HT1080 (cell line): ENCODE measurements at places on chromosomes 13 and 19. TPM values are rescaled to one million over a fixed set of nuclear protein-coding genes. Genes with fewer than 3 reads are reported as not detected.
A peak's percentile ranks its signal among the peaks of the same experiment; 100 is the strongest.

ZNF90 gene
- not detected in 2 replicates for total RNA-seq

- no peak for DNase-seq
These were observed 24.5 kb upstream of the ZNF816 start for GRCh38 chr19:52987221-52987620.

GRCh38 chr13:98540476-98540875 lies 36.4 kb downstream of the STK24 start:
- no peak for DNase-seq

DNA sequence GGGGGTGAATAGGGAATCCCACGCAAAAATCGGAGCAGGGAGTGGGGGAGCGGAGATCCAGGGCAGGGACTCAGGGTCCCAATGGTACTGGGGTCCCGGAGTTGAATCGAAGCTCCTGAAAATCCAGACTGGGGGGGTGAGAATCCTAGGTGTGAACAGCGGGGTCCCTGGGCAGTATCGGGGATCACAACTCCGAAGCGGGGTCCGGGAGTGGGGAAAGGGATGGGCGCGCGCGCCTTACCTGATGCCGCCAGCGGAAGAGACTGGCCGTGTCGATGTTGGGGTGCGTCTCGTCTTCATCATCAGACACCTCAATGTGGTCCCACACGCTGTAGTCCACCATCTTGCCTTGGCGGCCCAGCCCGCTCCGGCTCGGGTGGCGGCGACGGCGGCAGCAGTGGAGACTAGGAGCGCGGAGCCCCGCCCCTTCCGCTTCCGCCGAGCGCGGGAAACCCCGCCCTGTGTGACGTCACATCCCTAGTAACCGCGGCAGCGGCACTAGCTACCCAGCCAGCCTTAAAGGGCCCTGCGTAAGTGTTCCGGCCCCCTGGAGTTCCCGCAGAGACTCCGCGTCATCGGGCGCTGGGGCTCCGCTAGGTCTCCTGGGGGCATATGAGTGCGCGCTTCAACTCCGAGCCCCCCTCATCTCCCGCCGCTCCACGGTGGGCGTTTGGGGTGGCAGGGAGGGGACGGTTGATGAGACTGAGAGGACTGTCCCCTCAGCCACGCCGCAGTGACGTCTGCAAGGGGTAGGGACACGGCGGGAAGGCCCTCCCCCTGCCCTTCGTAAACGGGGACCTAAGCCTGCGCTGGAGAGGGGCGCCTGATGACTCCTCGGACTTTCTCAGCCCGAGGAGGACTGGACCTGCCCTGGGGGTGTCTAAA lies at the start of gene CDC37:
Gene CDC37 (minus strand): TSS at position 406 of the 885 bp plus-strand sequence. CDS start 63 bp downstream, at position 343.
- DNase-seq, result peak; percentile 96

DNA sequence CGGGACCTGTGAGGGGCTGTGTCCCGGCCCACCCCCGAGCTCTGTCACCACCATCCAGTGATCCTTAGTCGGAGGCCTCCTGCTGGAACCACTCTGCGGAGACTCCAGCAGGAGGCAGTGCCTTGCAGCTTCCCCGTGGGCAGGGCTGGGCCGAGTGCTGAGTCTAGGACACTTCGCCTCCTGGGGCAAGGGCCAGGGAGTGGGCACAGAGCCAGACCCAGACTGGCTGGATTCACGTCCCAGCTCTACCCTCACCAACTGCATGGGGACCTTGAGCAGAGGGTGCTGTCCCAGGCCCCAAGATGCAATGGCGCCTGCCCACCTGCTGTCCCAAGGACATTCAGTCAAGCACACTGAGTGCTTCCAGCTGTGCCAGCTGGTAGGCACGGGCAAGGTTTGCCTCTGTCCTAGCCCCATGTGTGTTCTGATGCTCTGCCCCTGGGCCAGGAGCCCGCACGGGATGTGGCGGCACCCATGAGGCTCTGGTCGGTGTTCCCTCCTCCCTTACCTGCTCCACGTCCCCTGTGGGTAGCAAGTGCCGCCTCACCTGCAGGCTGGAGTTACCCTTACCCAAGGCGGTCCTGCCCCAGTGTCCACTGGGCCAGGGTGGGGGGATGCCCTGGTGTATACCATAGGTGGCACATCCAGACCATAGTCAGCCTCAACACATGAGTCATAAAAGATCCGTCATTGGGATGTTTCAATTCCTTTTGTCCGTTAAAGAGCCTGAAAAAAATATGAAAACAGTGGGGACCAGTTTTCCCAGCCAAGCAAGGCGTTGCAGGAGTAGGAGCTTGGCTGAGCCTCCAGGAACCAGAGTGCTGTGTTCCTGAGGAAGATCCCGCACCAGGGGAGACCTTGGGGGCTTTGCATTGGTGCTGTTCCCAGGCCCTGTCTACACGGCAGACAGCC lies 7.4 kb downstream of the FZR1 start:
- no peak for DNase-seq

DNA sequence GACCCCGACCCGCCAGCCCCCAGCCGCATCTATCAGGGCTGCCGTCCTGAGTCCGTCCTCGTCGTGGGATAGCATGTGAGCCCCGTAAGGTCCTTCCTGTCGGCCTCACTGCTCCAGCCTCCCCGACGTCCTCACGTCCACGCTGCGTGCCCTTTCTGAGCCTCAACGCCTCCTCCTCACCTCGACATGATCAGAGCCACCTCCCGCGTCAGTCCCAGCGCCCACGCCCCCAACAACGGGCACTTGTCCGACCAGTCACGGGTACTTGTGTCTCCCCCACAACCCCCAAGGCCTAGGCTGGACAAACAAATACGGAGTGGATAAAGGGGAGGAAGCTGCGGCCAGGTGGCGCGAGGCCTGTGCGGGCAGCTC lies 665 bp downstream of the ZNF497 start:
- no peak for DNase-seq

CPB2 gene
- 0.21 TPM in 1 of 2 replicates, not detected in the other for total RNA-seq

GRCh38 chr19:54916822-54917221 lies 10.9 kb downstream of the NCR1 start:
- DNase-seq, result no peak

DNA sequence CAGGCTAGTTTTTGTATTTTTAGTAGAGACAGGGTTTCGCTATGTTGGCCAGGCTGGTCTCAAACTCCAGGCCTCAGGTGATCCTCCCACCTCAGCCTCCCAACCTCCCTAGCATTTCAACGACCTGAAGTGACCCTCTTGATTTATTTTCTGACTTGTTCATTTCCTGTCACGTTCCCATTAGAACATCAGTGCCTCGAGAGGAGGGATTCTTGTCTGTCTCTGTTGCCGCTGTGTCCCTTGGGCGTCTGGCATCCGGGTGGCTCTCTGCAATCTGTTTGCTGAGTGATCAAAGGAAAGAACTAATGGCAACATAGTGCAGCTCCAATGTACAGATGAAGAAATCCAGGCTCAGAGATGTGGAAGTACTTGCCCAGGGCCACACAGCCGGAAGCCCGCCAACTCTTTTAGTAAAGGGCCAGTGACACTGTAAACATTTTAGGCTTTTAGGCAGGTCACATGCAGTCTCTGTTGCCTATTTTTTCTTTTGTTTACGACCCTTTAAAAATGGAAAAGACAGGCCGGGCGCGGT lies 47.5 kb downstream of the NFIC start:
- no peak for DNase-seq

NLRP7 gene
- total RNA-seq, result not detected in 2 replicates

DNA sequence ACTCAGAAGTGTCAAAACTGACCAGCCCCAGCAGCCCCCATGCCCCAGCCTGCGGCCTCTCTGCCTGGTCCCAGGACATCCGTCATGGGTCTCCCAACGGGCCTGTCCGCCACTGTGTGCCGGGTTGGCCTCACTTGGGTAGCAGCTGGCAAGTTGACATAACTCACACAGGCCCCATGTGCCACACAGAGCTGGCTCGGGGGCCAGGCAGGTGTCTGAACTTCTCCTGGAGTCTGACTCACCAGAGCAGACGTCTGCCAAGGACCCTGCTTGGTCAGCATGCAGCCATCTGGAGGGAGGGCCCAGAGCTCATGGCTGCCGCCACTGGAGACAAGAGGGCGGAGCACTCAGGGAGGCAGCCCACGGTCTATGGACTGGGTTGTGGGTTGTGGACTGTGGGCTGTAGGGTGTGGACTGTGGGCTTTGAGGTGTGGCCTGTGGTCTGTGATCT lies 32.0 kb upstream of the TMEM255B start:
- DNase-seq, result peak; percentile 49

KIR2DL4 gene
- total RNA-seq, result not detected in 2 replicates

- no peak for DNase-seq
These were observed 79.7 kb downstream of the STARD13 start for GRCh38 chr13:33205804-33206221.

- DNase-seq, result no peak
These were observed 156.3 kb downstream of the TBC1D4 start for GRCh38 chr13:75325711-75326110.

EFNB2 gene
- total RNA-seq, result 17.4 and 22.4 TPM in 2 replicates

- no peak for DNase-seq
These were observed 3.3 kb downstream of the AP1M1 start for GRCh38 chr19:16201011-16201391.

GRCh38 chr19:47305309-47305751 lies 4.3 kb upstream of the C5AR1 start:
- peak; percentile 58 for DNase-seq

DNA sequence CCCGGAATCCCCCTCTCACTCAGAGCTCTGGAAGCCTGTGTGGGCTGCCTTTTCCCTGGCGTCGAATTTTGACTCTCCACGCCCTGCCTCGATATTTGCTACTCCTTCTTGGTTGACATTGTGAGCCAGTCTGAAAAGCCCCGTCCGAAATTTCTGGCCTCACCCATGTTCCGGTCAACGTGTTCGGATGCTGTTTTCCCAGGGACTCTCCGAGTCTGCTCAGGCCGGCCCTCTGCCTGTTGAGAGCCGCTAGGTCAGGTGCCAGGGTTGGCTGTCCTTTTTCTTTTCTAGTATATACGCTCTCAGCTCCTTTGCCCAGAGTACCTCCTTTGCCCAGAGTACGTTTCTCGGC lies 6.8 kb upstream of the DGKH start:
- peak; percentile 65 for DNase-seq

LCP1 gene
- total RNA-seq, result 344 and 370 TPM in 2 replicates

ZNF544 gene
- total RNA-seq, result 36.6 and 62.3 TPM in 2 replicates

DNA sequence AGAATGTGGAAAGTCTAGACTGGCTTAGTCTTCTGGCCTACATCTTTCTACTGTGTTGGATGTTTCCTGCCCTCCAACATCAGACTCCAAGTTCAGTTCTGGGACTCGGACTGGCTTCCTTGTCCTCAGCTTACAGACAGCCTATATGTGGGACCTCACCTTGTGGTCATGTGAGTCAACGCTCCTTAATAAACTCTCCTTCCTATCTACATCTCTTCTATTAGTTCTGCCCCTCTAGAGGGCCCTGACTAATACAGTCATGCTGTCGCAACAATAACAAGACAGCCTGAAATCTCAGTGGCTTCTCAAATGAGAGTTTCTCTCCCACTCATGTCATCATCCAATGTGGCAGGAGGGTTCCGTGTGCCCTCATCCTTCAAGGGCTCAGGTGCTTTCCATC lies 347.8 kb downstream of the MZT1 start:
- DNase-seq, result peak; percentile 58

ANGPTL8 gene
- not detected in 2 replicates for total RNA-seq

DNA sequence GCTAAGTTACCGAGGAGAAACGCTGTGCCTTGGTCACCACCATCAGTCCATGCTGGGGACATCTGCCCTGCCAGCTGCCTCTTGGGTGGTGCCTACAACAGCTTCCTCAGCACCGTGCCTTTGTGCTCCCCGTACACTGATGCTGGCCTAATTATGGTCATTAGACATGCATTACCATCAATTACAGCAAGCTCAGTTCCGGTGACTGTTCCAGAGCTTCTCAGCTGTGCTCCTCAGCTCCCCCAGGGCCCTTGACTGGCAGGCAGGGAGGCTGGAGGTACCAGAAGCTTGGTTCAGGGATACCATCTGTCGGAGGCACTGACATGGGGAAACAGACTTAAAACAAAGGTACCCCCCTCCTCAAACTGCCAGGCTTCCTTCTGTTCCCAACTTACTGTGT lies 40.2 kb downstream of the CILP2 start:
- DNase-seq, result no peak

GRCh38 chr19:812747-813218 lies 9.0 kb downstream of the PLPPR3 start:
- no peak for DNase-seq

- no peak for DNase-seq
These were observed 774 bp downstream of the MAN2B1 start for GRCh38 chr19:12665671-12666264.

DNA sequence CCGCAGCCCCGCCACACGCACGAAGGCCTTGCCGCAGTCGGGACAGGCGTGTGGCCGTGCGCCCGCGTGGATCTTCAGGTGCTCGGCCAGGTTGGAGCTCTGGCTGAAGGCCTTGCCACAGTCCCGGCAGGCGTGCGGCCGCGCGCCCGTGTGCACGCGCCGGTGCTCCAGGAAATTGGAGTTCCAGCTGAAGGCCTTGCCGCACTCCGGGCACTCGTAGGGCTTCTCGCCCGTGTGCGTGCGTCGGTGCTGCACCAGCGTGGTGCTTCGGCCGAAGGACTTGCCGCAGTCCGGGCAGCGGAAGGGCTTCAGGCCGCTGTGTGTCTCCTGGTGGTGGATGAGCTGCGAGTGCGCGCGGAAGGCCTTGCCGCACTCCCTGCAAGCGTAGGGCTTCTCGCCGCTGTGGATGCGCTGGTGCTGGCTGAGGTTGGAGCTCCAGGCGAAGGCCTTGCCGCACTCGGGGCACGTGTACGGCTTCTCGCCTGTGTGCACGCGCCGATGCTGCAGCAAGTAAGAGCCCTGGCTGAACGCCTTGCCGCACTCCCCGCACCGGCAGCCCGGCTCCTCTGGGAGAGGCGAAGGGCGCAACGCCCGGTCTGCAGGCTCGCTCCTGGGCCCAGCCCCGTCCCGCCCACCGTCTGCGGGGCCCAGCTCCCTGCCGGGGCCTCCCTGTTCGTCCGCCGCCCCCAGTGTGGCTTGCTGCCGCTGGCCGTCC lies 3.6 kb upstream of the A1BG start:
- no peak for DNase-seq

CILP2 gene
- 0.10 TPM in 1 of 2 replicates, not detected in the other for total RNA-seq

DNA sequence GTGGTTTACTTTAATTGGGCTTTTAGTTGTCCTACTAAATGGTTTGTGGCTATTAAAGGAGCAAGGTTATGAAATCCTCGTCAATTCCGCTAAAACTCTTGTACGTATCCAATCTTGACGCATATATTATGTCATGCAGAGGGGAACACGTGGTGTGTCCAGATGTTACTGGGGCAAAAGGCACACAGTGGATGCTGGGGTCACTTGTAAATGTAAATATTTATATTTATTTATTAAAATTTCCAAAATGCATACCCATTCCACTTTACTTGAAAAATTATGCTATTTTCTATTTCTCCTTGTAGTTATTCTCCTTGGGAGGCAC lies 36.7 kb upstream of the SLC46A3 start:
- no peak for DNase-seq

DNA sequence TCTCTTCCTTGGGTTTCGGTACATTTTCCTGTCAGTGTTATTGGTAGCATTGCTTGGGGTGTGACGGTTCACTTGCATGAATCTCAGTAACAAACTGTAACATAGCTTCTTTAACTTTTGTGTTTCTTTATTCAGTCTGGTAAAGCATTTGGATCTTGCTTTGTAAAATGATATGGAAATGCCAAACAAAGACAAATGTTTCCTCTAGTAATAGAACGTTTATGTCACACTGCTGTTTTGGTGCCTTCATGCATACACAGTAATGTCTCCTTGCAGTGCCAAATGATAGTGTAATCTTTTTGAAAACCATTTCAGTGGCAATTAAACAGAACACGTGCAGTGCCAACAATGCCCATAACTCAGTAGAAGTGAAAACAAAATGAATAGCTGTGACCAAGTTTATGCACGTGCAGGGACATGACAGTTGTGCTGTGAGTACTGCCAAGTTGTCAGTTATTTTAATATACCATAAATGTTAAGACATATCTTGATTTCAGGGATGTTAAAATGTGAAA lies 110.8 kb downstream of the RXFP2 start:
- DNase-seq, result no peak

- DNase-seq, result no peak
These were observed 801 bp downstream of the QTRT1 start for GRCh38 chr19:10701955-10702525.
